ENCODE measurements at places on chromosomes 2 and 18. TPM values are rescaled to one million over a fixed set of nuclear protein-coding genes. Genes with fewer than 3 reads are reported as not detected.

Gene VAMP5
- 51.0 TPM for total RNA-seq

DNA sequence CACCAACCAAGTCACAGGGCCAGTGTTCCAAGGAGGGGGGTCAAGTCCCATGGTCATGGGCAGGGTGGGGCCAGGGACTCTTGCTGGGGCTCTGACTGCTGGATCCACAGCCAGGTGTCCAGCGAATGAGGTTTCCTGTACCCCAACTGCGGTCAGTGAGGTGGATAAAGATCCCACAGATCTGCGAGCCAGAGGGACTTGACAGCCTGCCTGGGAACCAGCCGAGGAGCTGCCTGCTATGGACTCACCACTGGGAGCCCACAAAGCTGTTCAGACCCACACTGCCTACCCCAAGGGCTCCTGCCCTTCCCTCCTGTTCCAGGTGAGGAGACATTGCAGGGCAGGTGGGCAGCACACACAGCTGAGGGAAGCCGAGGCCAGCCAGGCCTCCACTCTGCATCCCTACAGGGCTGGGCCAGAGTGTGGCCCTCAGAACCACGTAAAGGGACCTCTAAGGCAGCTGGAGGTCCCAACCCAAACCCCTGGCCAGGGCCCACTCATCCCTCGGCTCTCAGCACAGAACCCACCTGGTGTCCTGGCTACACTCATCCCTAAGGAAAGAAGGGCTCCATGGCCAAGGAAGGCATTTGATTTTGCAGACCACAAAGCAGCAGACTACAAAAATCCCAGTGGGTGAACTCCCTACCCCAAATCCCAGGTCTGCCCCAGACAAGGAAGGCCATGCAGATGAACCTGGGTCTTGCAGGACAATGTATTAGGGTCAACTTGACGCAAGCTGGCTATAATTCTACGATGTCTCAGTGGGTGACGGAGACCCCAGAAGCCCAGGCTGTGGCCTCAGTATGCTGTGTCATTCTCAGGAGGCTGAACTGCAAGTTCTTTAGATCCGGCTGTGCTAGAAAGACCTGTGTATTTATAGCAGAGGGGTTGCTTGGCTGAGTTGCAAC is 209.2 kb downstream of the MGAT5 start:
- DNase-seq: no peak

GRCh38 chr2:75192496-75192895 is 6.8 kb downstream of the TACR1 start:
- DNase-seq: no peak

Gene CROCC2
- not detected for total RNA-seq

DNA sequence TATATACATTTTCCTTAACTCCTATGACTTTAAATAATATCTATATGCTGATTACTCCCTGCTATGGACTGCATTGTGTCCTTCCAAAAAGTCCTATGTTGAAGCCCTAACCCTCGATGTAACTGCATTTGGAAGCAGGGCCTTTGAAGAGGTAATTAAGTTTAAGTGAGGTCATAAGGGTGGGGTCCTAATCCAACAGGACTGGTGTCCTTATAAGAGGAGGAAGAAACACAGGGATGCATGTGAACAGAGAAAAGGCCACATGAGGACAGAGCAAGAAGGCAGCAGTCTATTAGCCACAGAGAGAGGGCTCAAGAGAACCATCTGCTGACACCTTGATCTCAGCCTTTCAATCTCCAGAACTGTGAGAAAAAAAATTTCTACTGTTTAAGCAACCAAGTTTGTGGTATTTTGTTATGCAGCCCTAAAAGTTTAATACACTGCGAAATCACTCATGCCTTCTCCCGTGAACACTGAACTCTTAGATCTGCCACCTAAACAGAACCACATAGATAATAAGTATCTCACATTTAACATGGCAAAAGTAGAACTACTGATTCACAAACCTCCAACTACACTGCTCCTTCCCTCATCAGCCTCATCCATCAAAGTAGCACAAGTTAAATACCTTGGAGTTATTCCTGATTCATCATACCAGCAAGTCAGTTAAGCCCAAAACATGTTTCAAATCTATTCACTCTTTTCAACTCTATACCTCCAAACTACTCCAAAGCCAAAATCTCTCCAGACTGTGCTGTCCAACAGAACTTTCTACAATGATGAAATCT is 65.4 kb downstream of the HIBCH start:
- no peak for DNase-seq

DNA sequence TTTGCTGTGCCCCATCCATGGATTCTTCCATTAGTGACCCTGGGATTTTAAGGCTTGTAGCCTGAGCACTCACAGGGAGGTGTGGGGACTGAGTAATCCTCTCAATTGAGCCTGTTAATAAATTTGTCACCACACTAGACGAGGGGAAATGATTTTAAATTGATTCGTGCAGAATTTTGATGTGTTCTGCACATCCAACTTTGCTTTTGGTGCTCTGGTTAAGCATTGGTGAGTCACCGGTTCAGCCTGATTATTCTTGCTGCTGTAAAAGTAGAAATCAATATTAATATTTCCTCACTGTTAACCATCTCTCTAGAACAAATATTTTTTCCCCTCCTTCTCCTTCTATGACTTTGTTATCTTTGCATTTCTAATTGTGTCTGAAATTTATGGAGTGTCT is 482.0 kb downstream of the TSN start:
- DNase-seq: no peak

- no peak for DNase-seq
Observed at GRCh38 chr2:156517419-156517818, 81.2 kb downstream of the GPD2 start.

GRCh38 chr18:7926526-7926925 is 359.4 kb downstream of the PTPRM start:
- DNase-seq: no peak

Gene CENPA
- total RNA-seq: 35.8 TPM

Gene NPHP1
- total RNA-seq: 17.4 TPM

GRCh38 chr2:233996461-233996860 is 54.0 kb upstream of the SPP2 start:
- no peak for DNase-seq

DNA sequence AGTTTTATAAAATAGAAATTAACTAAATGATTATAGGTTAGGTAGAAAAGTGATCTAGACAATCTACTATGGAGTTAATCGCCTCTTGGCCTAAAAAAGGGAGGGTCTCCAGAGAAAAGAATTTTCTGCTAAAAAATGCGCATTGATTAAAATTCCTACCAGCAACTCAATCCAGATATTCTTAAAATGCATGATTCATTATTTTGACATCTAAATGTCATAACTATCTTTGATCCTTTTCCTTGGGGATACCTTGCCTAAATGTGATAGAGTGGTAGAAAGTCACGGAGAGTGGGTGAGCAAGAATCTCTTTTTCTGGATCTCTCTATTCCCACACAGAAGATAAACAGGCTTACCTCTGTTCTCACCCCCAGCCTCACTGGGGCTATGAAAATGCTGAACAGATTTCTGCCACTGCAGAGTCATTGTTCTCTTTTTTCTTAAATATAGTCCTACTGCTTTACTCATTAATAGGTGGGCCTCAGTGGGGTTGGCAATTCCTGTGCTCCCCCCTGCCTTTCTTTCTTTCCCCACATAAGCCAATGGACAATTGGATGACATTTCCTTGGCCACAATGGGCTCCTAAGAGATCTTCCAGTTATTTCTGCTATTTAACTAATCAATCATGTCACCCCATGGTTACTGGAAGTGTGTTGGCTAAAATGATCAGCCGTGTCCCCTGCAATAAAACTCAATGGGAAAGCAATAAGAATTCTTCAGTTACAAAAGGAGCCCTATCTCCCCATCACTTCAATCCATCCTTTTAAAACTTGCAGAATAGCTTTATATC is 5.8 kb upstream of the ASXL3 start:
- no peak for DNase-seq

Gene UPP2
- total RNA-seq: not detected

DNA sequence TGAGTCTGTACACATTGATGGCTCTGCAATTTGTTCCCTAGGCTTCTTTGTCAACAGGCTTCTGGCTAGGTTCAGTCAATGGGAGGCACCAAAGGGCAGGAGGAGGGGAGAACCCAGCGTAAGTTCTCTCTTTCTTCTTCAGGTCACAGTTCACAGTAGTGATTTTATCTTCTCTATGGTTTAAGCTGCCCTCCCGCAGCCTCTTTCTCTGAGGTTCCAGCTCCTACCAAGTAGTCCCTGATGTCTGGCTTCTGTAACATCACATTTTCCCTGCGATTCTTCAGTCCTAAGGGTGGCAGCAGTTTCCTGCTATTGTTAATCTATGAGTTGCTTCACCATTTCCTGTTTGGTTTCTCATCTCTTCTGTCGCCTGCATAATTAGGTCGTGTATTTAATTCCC is 107.4 kb downstream of the CPO start:
- peak; percentile 46 for DNase-seq

GRCh38 chr2:131056932-131057287 is 36.4 kb downstream of the FAM168B start:
- DNase-seq: no peak

GRCh38 chr2:219765231-219765911 is 137.9 kb downstream of the SLC4A3 start:
- no peak for DNase-seq

DNA sequence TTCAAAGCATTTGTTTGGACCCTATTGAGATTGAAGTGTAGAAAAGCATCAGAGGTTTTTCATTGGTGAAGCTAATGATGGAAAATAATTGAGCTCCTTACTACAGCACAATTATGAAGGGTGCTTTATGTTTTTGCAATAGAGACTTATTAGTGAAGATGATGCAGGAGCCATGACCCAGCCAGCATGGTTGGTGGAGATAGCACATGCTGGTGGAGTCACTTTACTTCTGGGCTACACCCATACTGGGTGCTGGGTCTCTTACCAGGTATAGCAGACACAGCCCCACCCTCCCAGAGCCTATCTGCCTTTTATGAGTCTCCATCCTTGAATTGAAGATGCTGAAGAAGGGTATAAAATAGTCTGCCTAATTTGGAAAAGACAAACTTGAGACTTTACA is 3.6 kb downstream of the ACP1 start:
- DNase-seq: no peak

DNA sequence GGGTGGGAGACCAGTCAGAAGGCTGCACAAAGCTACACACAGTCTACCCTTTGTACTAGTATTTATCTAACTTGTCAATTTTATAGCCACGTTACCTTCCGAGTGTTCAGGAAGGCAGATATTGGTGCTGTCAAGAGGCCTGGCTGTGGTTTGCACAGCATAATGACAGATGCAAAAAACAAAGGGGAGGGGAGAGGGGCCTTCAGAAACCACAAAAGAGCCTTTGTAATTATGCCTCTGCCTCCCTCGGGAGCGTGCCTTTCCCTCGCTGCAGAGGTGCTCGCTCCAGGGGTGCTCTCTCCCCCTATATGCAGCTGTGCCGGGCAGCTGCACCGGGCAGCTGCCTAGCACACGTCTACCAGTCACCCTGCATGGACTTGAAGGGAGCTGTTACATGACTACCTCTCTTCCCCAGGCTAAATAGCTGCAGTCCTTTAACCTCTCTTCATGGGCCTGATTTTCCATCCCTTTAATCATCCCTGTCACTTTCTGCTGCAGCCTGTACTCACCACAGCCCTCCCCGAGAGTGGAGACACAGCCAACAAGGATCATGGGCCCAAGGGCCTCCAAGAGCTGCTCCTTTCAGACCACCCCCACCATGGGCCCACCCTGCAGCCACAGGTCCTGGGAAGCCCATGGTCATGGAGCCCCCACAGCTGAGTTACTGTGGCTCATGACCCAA is 168.4 kb upstream of the PKDCC start:
- DNase-seq: peak; percentile 42

Gene TBC1D8
- total RNA-seq: 4.9 TPM

GRCh38 chr2:8281950-8282857 is 399.7 kb upstream of the ID2 start:
- no peak for DNase-seq

Gene BAZ2B
- total RNA-seq: 25.3 TPM

Gene NT5C1B
- not detected for total RNA-seq

DNA sequence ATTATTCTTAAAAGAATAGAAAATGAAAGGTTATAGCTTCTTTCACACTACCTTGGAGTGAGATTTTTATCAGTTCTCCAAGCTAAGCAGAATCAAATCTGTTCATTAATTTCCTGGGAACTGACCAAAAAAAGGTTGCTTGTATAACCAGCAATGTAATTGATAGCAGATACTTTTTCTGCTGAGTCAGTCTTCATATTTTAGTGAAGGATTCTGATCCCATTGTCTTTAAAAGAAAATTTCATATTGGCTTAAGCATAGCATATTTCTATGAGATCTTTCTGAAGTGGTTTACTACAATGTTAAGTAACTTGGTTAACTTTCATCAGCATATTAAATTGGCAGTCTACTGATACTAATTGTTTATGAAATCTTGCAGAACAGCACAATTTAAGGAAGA is 338.0 kb downstream of the TMX3 start:
- DNase-seq: no peak

GRCh38 chr2:201980389-201980821 is 53.2 kb upstream of the FZD7 start:
- DNase-seq: no peak

DNA sequence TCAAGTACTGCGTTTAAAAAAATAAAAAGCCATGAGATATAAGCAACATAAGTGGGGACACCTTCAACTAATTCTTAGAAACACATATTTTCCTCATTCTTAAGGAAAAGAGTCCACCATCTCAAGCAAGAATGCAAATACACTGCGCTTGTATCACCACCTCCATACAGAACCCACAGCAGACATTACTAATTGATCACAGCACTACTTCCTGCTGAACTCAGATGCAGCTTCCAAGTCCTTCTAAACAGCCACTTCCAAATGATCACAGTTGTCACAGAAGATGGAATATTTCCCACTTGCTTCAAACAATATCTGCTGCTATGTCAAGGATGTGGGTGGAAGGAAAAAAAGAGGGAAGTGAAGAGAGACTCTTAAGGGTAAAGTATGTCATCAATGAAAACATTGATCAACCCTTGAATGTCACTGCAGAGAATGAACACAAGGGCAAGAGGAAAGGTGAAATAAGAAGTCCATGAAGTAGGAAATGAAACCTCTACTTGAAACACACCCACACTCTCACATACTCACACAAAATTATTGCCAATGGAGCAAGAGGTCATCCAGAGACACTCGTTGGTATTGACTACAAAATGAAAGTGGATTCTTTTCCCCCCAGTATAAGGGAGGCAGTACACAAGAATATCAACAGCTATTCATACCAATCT is 22.1 kb downstream of the TGFA start:
- DNase-seq: no peak

Gene EVX2
- not detected for total RNA-seq

Gene CDK15
- total RNA-seq: 0.19 TPM

- no peak for DNase-seq
Observed at GRCh38 chr2:231996797-231997540, 35.5 kb downstream of the DIS3L2 start.

DNA sequence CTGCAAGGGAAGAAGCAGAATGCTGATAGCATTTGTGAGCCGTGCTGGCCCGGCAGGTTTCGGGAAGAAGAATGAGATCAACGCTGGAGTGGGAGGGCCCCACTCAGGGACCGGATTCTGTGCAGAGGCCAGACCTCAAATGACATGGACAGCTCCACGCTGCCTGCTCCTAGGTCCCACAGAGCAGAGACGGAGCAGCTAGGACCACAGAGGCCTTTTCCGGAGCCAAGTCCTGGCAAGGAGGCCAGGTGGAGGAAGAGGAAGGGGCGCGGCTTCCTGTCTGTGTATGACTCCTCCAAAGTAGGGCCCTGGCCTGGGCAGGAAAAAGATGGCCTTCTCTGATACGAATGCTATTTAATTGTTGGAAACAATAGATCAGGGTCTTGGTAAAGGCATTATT is 139.9 kb downstream of the LRRC30 start:
- no peak for DNase-seq
